Progenitor cell of endocrine pancreas (in vitro differentiated cells): ENCODE measurements at places on chromosomes 7 and 10. TPM values are rescaled to one million over a fixed set of nuclear protein-coding genes. Genes with fewer than 3 reads are reported as not detected.

DNA sequence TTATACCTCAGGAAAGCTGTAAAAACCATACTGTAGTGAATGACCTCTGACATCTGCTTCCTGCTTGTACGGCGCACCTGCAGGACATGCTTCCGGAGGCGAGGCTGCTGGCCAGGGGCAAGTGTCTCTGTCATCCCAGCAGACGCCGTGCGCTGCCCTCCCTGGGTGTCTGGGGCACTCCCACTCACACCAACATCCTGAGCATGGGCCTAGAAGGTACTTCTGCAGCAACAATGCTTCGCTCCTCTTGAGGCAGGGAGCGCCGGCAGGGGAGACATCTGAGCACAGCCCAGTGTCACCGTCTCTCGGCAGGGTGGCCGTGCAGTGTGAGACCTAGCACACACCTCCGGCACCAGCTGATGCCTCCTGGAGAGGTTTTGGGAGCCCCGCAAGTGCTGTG lies 269.2 kb downstream of the MAD1L1 start:
- no peak for DNase-seq

GRCh38 chr10:75613685-75614504 lies 182.5 kb downstream of the LRMDA start:
- no peak for DNase-seq

- no peak for DNase-seq
These were observed 197.1 kb upstream of the STK17A start for GRCh38 chr7:43385856-43386255.

- DNase-seq = no peak
These were observed 124.2 kb upstream of the ZNF746 start for GRCh38 chr7:149621776-149622175.

GRCh38 chr7:16563281-16564022 lies 36.8 kb downstream of the LRRC72 start:
- no peak for DNase-seq

DNA sequence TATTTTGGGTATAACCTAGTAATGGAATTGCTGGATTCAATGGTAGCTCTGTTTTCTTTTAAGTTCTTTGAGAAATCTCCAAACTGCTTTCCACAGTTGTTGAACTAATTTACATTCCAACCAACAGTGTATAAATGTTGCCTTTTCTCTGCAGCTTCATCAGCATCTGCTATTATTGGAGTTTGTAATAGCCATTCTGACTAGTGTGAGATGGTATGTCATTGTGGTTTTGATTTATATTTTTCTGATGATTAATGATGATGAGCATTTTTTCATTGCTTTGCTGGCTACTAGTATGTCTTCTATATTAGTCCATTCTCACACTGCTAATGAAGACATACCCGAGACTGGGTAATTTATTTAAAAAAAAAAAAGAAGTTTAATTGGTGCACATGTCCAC lies 248.6 kb upstream of the MAGI2 start:
- no peak for DNase-seq

DNA sequence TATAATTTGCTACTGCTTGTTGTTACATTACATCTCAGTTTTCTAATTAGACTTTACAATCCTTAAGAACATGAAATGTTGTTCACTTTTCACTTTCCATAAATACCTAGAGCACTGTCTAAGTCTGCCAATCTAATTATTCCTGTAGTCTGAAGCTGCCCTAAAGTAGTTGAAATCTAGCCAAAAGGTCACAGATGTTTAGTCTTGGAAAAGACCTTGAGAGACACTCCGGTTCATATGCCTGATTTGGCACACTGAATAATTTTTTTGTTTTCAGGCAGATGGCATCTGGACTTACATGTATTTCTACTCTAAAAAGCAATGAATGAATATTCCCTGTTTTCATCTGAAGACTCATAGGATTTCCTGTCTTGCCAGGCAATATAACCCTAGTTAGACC lies 359.1 kb downstream of the ANKRD7 start:
- DNase-seq = no peak

DNA sequence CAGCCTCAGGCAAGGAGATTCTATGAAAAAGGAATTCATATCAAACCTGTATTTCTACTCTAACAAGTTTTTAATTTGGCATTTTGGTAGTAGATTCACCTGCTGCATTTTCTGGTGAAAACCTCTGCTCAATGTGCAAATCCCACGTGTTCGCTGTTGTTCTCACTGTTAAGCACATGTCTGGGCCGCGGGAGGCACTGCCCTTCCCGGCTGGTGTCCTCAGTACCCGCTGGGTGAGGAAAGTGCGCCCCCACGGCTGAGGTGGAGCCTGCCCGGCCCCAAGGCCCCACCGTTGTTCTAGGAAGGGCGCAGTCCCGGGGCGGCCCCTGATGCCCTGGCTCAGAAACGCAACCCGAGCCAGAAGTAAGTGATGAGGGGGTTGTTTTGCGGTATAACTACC lies 193.4 kb upstream of the VWC2 start:
- no peak for DNase-seq

DNA sequence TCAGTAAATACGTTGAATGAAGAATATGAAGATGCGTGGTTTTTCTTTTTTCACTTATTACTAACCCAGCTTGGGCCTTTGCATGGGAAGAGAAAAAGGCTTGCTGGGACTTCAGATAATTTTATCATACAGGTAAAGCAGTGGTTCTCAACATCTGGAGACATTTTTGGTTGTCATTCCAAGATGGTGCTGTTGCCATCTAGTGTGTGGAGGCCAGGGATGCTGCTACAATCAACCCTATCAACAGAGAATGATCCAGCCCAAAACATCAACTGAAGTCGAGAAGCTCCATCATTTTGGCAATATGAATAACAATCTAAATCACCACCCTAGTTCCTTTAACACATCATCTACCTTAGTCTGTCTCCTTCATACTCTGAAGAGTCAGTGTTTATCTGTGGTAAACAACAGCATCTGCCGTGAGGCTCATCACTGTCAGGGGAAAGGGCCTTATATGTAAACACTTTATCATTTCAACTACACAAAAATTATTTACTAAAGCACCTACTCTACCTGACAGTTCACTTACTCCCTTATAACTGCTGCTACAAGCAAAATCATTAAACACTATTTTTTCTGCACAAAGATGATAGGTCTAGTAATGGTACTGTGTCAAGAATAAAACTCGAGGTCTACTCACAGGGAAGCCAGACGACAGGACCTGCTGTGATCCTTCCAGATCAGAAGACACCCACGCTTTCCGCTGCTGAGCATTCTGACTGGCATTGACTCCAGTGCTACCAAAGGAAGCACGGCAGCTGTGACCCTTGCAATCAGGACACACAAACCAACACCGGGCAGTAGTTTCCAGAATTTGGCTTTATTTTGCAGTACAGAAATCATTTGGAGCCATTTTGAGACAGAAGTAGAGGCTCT lies 48.6 kb downstream of the GDI2 start:
- no peak for DNase-seq

DNA sequence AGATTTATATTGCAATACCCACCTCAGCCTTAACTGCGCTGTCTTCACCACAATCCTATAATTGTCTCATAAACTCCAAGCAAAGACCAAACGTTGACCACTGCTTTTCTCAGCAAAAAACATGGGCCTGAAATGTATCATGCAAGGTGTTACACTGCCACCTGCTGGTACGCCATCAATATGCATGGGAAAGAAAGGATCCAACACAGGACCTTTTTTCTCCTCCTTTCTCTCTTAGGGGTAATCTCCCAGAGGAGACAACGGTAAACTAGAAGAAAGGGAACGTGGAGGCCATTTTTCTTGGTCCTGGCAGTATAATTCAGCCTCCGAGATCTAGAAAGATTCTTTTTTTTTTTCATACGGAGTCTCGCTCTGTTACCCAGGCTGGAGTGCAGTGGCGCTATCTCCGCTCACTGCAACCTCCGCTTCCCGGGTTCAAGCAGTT lies 79.1 kb upstream of the MPP7 start:
- peak; percentile 76 for DNase-seq

DNA sequence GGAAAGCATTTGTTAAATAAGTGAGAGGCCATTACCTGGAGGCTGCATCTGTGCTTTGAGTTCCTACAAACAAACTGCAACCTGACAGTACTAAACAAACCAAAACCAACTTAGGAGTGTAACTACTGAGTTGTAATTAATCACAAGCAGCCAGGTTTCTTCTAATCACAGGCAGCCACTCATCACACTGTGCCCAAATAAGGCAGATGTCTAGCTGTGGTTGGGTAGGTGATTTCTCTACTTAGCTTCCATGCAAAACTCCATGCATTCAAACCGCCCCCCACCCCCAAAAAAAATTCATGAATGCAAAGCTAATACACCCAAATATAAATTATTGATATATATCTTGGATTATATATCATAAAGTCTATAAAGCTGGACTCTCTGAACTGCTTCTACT lies 461.1 kb downstream of the ARL4A start:
- DNase-seq = no peak

DNA sequence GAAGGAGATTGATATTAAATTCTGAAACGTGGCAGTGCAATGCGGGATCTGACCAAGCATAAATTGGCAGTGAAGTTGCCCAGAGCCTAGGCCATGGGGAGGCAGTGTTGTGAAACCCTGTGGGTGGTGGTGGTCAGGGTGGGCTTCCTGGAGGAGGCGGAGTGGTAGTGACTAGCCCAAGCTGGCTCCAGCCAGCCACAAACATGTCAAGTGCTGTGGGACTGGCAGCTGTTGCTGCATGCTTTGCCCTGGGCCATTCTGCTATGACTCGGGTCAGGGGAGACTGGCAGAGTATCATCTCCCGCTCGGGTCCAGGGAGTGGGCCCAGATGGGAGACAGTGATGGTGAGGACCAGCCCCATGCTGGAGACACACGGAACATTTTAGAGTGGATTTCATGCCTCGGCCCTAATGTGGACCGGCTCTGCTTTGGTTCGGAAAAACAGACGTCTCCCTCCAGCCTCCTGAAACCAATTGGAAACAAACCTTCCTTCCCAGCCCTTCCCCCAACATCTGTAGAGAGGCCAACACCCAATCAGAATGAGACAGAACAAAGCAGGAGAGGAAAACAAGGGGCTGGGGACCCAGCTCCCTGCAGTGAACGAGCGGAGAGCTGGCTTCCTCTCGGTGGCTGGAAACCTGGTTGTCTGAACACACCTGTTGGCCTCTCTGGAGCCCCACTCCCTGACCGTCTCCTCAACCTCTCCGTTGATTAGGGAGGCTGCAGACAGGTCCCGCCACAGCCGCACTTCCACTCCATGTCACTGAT lies 58.2 kb downstream of the TMEM270 start:
- DNase-seq = no peak

- no peak for DNase-seq
These were observed 20.1 kb upstream of the CABCOCO1 start for GRCh38 chr10:61642676-61643075.

DNA sequence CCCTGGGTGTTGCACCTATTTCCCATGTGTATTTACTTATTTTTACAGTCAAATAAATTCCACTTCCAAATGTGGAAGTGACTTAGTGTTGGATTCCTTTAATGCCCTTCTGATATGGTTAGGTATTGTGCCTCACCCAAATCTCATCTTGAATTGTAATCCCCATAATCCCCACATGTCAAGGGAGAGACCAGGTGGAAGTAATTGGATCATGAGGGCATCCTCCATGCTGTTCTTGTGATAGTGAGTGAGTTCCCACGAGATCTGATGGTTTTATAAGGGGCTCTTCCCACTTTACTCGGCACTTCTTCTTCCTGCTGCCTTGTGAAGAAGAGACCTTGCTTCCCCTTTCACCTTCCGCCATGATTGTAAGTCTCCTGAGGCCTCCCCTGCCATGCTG lies 136.9 kb downstream of the SNX10 start:
- DNase-seq = no peak

- no peak for DNase-seq
These were observed 41.6 kb downstream of the RBM28 start for GRCh38 chr7:128302139-128302538.

Gene PTPRN2
- 9.4 and 11.4 TPM in 2 replicates for total RNA-seq

Gene SLC16A9
- total RNA-seq = 11.6 and 13.7 TPM in 2 replicates

Gene RPS24
- total RNA-seq = 1,431 and 1,496 TPM in 2 replicates

Gene SLC39A12
- total RNA-seq = not detected in 2 replicates

Gene LIPF
- total RNA-seq = not detected in 2 replicates

Gene GRID2IP
- total RNA-seq = 2.0 and 2.5 TPM in 2 replicates

Gene PBLD
- 9.6 and 11.1 TPM in 2 replicates for total RNA-seq

Gene GIMAP2
- total RNA-seq = not detected in 2 replicates
